ENCODE measurements at places on chromosomes 5 and 9. TPM values are rescaled to one million over a fixed set of nuclear protein-coding genes. Genes with fewer than 3 reads are reported as not detected.

DNA sequence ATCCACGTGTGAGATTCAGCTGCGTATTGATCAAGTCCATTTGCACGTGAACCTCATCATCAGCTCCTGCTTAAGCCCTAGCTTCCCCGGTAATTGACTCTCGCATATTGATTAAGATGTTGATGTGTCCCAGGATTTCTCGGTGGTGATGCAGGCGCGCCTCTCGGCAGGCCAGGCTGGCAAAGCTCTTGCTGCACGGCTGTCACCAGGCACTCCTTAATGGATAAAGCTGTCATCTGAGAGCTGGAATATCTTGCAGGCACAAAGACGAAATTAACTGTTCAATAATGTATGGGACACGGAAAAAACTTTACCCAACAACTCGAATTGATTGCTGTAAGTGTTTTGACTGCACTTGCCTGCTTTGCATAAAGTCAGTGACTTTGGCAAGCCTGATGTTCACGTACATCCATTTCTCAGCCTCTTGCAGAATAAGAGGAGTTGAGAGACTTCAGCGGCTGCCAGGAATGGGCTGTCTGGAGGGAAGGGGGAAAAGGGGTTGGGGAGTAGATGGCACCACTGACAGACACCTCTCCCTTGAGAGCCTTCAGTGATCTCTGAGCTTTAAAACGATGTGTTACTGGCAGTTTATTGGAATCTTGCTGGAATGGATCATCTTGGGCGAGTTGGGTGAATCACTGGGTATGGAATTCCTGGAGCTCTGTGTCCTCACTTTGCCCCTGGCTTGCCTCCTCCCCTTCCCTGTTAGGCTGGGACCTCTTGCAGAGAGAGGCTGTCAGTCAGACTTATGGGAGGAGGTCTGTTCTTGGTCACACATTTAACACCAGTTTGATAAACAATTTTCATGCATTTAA lies 650.3 kb downstream of the CCDC171 start:
- no peak for DNase-seq

- no peak for DNase-seq
These were observed 187.4 kb downstream of the RFK start for GRCh38 chr9:76206821-76207220.

GRCh38 chr5:178644826-178645545 lies 18.1 kb upstream of the CLK4 start:
- DNase-seq = no peak

- DNase-seq = no peak
These were observed 609.4 kb upstream of the COX7C start for GRCh38 chr5:86008293-86008692.

FBXL7 gene
- 17.8 TPM for total RNA-seq

CAPSL gene
- not detected for total RNA-seq

All from Right ventricle myocardium inferior (tissue), 1 donor.